ENCODE measurements at places on chromosomes 11 and 22.

DNA sequence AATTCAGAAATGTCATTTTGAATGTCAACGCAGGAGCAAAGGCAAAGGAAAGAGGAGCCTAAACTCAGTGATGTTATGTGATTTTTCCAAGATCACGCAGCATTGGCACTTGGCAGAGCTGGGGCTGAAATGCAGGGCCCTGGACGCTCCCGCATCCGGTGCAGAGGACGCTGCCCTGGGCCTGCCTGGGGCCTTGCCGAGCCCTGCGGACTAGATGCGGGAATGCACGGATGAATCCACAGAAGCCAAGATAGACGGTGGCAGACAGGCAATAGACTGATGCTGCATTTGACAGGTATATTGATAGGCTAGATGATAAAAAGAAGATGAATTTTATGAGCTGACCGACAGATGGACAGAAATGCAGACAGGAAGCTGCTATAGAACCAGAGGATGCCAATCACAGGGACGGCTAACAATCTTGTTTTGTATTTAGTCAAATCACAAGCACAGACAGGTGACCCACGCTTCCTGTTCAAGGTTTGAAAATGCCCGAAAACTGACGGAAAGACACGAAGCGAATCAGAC, 696 bp upstream of the MARK2 start:
- DNase-seq: no peak

- no peak for DNase-seq
Measured at GRCh38 chr11:58525037-58525614, 17.2 kb upstream of the OR5B21 start.

GRCh38 chr11:76623884-76624419, 46.6 kb downstream of the LRRC32 start:
- no peak for DNase-seq

DNA sequence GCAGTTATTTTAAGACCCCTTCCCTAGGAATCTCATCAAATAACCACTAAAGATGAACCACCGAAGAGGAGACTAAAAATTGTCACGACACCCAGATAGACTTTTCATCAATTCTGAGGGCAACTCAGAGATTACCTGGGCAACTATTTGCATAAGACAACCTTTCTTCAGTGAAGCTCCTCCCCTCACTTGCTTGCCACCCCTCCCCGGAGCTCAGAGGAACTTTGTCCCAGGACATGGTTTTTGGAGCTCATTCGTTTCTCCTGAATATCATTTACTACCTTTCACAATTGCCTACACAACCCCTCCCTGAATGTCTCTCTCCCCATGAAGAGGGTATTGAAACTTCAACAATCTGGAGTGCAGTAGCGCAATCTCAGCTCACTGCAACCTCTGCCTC, 3.9 kb downstream of the AGBL2 start:
- no peak for DNase-seq

GRCh38 chr11:46537121-46537520, 56.7 kb downstream of the AMBRA1 start:
- DNase-seq: no peak

- DNase-seq: no peak
Measured at GRCh38 chr11:78646564-78647185, 72.0 kb upstream of the NARS2 start.

DNA sequence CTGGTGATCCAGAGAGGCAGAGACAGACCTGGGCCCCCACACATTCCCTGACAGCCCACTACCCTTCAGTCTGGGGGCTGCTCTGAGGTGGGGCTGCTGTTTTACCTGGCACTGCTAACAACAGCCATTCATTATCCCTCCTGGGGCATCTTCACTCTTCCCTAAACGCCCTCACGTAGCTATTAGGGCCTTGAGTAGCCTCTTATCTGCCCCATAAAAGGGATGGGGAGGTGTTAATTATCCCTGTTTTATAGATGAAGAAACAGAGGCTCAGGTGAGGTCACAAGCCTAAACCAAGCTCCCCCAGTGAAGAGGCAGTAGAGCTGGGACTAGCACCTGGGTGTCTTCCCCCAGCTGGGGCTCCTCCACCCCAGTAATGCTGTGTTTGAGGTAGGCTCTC, 79.5 kb downstream of the KIAA1671 start:
- DNase-seq: no peak

GRCh38 chr11:121486054-121486453, 33.3 kb upstream of the SORL1-AS1 start:
- DNase-seq: no peak

DNA sequence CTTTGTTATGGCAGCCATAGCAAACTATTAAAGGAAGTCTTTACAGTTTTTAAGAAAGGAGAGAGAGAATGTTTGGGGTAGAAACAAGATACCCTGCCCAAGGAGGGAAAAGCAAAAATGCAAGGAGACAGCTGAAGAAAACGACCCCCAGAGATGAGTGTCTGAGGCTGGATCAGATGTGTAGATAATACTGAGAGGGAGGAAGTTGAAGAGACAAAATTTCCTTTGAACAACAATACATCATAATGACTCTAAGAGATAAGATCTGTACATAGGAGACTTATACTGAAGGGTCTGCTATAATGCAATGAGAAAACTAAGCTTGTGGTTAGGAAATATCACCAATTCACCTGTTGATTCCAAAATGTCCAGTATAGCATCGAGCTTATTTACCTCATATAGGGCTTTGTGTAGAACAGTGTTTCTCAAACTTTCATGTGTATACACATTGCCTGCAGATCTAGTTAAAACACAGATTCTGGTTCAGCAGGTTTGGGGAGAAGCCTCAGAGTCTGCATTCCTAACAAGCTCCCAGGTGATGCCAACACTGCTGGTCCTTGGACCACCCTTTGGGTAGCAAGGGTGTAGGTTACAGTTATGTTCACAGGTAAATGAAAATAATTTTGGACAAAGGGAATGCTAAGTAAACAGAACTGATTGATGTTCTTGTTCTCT, 5.8 kb upstream of the CEP295 start:
- no peak for DNase-seq

- DNase-seq: no peak
Measured at GRCh38 chr11:1888811-1889210, 2.9 kb downstream of the PRR33 start.

- no peak for DNase-seq
Measured at GRCh38 chr11:58628446-58628845, 6.0 kb downstream of the CNTF start.

GRCh38 chr11:72237112-72237931, 6.7 kb downstream of the PHOX2A start:
- no peak for DNase-seq

- DNase-seq: peak; percentile 14
Measured at GRCh38 chr11:14519597-14519916, 629 bp downstream of the PSMA1 start.

- DNase-seq: no peak
Measured at GRCh38 chr11:61545341-61545740, 35.5 kb downstream of the SYT7 start.

DNA sequence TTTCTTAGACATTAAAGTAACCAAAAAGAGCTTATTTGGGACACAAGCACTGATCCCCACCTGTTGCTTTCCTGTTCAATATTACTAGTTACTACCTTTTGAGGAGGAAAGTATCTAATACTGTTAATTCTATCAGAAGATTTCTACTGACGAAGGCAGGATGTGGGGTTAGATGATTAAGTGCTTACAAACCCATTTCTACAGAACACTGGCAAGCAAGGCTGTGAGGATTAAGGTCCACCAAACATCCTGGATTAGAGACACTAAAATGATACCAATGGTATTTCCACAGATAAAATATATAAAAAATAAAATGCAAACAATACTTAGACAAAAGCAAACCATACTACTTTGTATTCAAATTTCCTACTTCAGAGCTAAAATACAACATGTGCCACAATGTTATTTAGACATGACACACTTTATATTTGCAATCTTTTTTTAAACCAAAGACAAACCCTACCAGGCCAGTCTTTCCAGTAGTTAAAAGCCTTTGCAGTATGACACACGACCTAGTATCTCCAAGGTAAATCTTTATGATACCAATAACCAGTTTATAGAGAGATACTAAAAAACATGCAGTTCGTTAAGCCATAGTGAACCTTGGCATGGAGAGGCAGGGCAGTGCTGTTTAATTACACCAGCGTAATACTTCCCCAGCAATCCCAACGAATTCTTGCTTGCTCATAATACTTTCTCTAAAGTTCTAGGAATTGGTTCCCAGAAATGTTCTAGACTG, 71.2 kb upstream of the TP53AIP1 start:
- no peak for DNase-seq

- DNase-seq: no peak
Measured at GRCh38 chr11:120529911-120530310, 18.4 kb downstream of the GRIK4 start.

DNA sequence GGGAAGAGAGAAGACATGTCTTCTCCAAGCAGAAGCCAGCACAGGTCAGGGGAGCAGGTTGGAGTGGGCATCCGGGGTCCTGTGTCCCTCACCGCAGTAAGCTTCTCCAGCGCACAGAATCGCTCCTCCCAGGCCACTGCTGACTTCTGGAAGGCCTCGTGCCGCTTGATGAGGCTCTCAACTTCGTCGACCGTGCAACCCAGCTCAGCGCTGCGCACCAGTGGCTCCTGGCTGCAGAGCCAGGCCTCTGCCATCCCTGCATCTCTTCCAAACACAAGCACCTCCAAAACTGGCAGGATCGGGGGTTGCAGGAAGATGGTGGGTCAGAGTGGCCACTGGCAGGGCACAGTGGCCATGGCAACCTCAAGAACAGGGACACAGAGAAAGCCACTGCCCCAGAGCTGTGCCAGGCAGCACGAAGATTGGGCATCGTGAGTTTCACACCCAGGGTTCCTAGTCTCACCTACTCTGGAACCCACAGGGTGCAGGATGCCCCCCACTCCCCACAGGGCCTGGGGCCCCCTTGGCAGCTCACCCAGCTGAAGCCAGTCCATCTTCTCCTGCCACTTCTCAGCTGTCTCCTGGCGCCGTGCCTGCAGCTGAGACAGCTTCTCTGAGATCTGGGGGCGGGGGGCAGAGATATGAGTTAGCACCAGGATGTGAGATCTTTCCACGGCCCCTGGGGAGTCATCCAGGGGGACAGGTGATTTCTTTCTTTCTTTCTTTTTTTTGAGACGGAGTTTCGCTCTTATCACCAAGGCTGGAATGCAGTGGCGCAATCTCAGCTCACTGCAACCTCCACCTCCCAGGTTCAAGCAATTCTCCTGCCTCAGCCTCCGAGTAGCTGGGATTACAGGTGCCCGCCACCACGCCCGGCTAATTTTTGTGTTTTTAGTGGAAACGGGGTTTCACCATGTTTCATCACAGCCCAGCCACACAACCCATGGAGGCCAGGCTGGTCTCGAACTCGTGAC, 11.2 kb upstream of the RBM4B start:
- DNase-seq: no peak

- no peak for DNase-seq
Measured at GRCh38 chr11:123428116-123428715, 1.9 kb upstream of the GRAMD1B start.

- DNase-seq: no peak
Measured at GRCh38 chr11:106077609-106078455, at the start of gene AASDHPPT. Gene AASDHPPT, plus strand, starts transcription at chr11:106077662. Its CDS starts 49 bp downstream, at chr11:106077711.

DNA sequence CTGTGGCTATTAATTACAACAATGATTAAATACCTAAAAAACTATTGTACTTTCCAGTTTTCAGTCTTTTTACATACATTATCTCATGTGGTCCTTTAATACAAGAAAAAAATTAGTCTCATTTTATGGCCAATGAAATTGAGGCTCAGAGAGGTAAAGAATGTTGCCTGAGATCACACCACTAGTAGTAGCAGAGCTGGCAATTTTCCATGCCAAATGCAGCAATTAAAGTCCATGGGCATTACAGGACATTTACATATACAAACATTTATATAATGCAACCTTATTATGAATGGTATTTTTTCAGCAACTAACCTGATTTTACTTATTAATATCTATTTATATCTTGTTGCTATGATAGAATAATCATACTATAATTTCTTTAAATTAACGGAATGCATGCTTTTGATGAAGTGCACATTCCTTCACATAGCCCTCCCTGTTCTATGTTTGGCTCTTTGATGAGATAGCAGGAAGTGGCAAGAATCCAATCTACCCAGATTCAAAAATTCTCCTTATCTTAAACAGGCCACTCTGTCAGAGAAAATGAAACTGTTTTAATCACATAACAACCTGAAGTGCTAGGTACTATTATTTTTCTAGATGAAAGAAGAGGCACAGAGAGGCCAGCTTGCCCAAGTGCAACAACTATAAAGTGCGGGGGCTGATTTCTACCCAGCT, 120.9 kb upstream of the LDLRAD3 start:
- no peak for DNase-seq

DNA sequence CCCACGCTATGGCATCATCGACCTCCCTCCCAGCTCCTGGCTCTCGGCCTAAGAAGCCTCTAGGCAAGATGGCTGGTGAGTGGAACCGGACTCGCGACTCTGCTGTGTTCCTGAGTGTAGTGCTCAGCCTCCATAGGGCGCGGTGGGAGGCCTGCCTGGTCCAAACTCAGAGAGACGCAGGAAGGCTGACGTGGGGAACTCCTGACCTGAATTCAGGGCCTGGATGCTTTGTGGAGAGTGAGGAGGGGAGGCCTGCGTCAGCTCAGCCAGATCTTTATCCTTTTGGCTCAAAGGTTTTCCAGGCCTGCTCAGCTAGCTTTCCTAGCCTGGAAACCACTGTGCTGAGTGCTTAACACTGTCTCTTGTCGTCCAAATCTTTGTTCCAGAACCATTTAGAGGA, 8.0 kb downstream of the TIRAP start:
- no peak for DNase-seq

DNA sequence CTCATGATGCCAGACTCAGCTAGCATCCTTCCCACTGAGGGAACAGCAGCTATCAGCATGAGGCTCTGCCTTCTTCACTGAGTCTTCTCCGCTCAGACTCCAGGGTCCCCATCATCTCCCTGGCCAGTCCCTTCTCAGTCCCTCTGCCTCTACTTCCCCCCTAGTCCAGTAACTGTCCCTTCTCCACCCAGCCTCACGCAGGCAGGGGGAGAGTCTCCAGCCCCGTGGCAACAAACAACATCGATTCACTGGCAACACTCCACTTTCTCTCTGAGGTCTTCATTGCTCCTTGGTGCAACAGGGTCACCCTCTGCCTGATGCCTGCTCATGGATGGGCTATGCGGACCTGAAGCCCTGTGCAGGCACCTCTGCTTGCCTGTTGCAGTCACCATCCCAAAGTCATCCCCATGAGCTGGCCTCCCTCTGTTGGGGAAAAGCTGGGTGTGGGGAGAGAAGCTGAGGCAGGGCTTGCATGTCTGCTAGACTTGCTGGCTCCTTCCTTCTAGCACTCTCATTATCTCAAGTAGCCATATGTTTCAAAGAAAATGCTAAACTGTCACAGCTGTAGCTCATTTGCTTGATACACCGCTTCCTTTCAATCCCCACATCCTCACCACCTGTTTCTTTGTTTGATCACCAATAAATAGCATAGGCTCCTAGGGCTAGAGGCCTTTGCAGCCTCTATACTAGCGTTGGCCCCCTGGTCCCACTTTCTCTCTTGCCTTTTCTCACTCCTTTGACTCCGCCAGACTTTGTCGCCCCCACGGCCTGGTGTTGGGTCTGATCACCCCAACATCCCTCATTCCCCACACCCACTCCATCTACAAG, 4.3 kb upstream of the BCR start:
- no peak for DNase-seq

Measured in stimulated activated CD4-positive, alpha-beta T cell treated with anti-CD3 and anti-CD28 coated beads, Interleukin-1b, Interleukin-23, amount 100 ng/mL, for 1 hour (primary cell).